ENCODE measurements at places on chromosomes 1 and 21.
A peak's percentile ranks its signal among the peaks of the same experiment; 100 is the strongest.

DNA sequence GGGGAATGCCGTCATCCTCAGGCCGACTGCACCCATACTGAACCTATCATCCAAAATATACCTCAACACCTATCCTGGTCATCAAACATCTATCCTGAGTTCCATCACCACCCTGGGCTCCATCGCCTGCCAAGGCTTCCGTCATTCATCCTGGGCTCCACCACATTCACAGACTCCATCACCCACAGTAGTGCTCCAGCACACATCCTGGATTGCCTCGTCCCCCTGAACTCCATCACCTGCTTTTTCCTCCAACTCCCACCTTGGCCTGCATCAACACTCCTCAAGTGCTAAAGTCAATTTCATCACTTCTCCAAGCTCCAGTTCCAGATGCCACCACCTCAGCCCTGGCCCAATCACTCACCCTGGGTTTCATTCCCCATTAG, 7.8 kb downstream of the MAP3K6 start:
- no peak for DNase-seq

DNA sequence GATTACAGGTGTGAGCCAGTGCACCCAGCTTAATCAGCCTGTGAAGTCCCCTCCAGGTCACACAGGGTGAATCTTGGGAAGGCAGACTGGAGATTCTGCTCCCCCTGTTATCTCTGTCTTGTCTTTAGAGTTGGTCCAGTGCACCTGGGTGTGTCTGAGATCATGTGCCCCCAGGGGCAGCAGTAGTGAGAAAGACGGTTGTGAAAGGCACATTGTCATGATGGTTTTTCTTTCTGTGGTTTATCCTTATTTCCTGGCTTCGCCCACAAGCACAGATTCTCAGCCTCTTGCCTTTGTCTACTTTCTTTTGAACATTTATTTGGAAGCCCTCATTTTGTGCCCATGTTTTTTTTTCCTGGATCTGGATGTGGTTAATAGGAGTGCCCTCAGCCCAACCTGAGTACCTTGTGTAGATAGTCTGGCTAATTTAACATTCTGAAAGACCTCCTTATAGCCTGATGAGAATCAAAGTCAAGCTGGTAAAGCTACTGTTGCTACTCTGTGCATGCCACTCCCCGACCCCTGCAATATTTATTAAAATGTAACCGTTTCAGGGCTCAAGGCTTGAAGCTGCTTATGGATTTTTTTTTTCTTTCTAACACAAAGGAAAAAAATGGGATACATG, 23.7 kb downstream of the UCK2 start:
- DNase-seq: peak; percentile 66

GRCh38 chr21:16194095-16194787, 464.5 kb downstream of the USP25 start:
- DNase-seq: peak; percentile 97

GRCh38 chr1:245990315-245991022, 516.6 kb downstream of the SMYD3 start:
- no peak for DNase-seq

DNA sequence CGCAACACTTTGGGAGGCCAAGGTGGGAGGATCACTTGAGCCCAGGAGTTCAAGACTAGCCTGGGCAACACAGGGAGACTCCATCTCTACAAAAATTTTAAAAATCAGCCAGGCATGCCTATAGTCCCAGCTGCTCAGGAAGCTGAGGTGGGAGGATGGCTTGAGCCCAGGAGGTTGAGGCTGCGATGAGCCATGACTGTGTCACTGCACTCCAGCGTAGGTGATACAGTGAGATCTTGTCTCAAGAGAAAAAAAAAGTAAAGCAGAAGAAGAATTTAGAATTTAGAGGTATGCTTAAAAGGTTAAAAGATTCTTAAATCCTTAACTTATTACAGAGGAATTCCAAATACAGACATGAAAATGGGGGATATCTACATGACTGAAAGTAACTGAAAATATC, 79.5 kb downstream of the SMYD3 start:
- peak; percentile 19 for DNase-seq

GRCh38 chr1:193480755-193481154, 294.3 kb upstream of the B3GALT2 start:
- DNase-seq: no peak

- DNase-seq: no peak
Measured at GRCh38 chr1:93692451-93692861, 10.8 kb upstream of the BCAR3 start.

DNA sequence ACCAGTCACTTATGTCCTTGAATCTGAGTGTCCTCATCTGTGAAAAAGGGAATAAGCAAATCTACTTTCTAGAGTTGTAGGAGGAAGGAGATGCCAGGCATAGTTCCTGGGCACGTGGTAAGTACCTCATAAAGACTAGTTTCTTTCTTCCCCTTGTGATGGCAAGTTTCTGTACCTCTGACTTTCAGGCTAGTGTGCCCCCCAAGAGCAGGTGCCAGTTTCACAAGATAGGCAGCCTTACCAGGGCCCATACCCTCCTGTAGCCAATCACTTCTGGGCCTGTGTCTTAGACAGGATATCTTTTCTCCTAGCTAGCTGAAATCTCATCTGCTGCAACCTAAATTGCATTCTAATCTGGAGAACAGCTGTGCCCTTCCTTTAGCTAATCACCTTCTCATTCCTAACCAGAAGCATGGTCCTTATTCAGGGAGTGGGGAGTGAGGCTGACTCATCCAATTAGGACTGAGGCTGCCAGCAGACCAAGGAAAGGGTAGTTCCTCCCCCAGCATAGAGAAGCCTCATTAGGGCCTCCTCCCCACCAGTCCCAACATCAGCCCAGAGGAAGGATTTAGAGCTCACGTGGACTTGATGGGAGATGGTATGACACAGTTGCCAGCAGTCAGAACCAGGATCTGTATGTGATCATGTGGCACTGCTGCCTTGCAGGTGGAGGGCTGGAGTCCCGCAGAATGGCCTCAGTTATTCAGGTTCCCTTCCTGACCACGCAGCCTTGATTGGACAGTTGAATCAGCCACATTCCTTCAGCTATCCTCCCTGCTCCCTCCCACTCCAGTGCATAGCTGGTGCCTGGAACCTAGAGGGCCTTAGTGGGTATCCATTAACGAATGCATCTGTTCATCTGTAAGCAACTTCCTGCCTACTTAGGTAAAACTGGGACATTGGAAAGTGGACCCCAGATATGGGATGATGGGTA, 7.9 kb downstream of the KLHDC8A start:
- no peak for DNase-seq

- no peak for DNase-seq
Measured at GRCh38 chr1:34441259-34442069, 264.8 kb downstream of the C1orf94 start.

GRCh38 chr1:201730611-201731010, 98.3 kb upstream of the IPO9 start:
- DNase-seq: no peak

DNA sequence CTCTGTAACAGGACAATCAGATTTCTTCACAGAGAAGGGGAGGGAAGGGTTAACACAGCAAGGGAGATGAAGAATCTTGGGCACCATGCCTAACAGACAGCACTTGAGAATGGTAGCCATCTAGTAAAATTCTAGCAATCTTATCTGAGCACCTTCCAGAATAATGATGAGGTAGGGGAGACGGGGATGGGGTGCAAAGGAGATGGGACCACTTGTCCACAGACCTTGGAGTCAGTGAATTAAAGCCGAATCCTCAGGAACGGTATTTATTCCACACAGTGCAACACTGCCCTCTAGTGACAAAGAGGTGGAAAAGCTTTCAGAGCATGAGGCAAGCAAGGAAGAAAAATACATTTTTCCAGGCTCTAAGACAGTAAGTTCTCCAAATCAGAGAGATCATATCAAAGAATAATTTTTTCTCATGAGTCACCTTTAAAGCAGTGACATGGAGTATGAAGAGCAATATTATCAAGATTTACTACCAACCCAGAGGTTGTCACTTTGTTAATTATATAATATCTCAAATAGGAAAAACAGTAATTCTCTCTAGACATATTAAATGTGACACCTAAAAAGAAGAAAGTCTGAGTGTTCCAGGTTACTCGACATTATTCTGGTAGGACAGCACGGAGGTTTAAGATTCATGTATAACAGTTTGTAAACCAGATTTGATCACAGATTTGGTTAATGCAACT, 43.3 kb upstream of the LPAR3 start:
- DNase-seq: peak; percentile 53

DNA sequence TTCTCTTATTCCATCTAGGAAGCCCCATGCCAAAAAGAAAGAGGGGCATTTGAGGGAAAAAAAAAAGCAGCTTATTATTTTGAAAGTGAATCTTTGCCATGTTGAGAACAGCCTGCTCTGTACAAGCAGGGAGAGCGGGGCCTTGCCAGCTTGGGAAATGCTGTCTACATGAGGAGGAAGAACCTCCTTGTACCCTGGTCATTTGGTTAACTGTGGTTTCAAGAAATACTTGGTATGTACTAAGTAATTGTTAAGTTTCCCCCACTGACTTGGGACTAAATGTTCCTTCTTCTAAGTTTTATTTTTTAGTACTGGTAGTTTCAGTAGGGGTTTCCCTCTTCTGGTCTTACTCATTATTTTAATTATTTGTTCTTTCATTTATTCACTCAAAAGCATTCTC, 144.1 kb upstream of the HOOK1 start:
- DNase-seq: no peak

- no peak for DNase-seq
Measured at GRCh38 chr1:170666541-170667254, 2.8 kb downstream of the PRRX1 start.

GRCh38 chr1:15080328-15081007, 73.1 kb upstream of the TMEM51 start:
- DNase-seq: no peak

- DNase-seq: no peak
Measured at GRCh38 chr1:27809883-27810282, 20.7 kb upstream of the PPP1R8 start.

DNA sequence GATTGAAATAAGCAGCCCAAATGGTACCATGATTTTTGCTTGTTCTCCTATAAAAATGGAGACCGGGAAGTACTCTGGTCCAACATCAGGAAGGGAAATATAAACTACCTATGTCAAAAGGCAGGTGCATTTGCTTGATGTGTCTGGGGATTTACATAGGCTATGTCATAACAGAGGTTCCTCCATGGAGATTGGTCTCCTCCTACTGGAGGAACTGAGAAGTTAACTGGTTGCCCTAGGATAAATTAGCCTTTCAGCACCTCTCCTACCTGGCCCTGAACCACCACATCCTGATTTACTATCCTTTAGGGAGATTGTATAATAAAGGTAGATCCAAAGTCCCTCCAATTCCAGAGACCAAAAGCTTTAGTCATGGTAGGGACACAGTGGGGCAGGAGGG, 1109.3 kb upstream of the B3GALT2 start:
- peak; percentile 60 for DNase-seq

- no peak for DNase-seq
Measured at GRCh38 chr1:18943914-18944572, 12.4 kb downstream of the IFFO2 start.

DNA sequence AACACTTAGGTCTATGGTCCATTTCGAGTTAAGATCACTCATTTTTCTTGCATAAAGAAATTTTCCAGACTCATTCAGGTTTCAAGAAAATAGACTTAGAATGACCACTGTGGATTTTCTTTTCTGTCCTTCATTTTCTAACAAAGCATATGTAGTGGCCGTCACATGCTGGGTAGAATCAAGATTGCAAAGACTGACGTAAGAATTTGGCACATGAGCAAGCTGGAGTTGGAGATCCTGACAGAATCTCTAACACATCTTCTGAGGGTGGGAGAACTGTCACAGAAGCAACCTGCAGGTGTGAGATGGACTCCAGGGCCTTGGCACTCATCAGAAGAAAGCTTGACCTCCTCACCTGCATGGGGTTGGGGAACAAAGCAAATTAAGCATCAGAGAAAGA, 28.6 kb downstream of the KIF26B start:
- DNase-seq: no peak

GRCh38 chr1:187454010-187454409, 625.3 kb downstream of the PLA2G4A start:
- no peak for DNase-seq

DNA sequence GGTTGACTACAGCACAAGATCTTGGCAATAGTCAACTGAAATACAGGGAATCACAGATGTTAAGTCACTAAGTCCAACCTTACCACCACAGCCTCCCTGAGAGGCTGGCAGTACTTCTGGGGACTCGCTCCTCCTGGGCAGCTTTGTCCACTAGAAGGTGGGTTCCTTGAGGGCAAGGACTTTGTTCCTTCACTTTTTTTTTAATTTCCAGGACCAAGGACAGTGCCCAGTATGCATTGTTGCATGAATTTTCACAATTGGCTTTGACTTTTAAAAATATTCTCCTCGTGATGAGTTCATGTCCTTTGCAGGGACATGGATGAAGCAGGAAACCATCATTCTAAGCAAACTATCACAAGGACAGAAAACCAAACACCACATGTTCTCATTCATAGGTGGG, 96.7 kb upstream of the IGSF21 start:
- DNase-seq: no peak

- DNase-seq: no peak
Measured at GRCh38 chr1:4796161-4797015, 142.0 kb downstream of the AJAP1 start.

GRCh38 chr1:45554198-45554597, 3.6 kb downstream of the AKR1A1 start:
- no peak for DNase-seq

DNA sequence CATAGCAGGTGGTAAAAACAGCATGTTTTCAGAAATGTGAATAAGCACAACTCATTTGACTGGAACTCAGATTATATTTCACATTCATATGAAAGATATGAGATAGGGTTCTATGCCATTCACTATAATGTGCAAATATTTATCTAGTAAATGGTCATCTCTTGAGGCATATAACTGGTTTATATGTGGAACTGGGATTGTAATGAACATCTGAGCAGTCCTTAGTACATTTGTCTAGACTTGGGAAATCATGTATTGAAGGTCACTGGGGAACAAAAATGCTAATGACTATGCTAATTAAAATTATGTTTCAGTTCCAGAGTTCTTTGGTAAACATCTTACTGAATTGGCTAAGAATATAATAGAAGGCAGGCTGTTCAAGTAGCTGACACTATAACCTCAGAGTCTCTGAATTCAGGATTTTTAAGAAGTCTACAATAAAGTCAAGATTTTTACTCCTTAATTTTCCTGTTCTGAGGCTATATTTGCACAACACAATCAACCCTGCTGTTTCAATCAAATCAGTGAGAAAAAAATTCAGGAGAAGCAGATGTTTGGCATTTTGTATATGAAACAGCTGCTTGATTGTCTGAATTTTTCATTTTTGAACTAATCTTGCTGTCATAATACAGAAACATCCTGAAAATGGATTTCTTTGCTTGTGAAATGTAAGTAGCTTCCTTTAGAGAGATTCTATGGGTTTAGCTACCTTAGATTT, 244.8 kb upstream of the RGS18 start:
- DNase-seq: no peak

DNA sequence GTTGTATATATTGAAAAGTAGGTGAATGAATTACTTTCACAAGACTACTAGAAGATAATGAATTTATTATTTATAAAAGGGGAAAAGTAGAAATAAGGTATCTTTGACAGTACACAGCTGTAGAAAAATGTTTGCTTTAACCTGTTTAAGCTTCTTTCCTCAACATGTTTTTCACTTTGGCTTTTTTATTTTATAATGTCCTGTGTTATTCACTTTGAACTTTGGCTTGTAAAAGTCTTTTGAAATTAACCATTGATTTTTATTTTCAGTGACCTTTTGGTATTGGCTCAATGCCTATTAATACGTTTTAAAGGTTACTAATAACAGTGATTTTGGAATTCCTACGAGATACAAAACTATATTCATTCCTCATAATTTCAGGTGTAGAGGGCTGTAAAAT, 57.7 kb upstream of the MPC2 start:
- DNase-seq: no peak

Data from KBM-7 (cell line).